ENCODE measurements at places on chromosomes 12 and 14.

DNA sequence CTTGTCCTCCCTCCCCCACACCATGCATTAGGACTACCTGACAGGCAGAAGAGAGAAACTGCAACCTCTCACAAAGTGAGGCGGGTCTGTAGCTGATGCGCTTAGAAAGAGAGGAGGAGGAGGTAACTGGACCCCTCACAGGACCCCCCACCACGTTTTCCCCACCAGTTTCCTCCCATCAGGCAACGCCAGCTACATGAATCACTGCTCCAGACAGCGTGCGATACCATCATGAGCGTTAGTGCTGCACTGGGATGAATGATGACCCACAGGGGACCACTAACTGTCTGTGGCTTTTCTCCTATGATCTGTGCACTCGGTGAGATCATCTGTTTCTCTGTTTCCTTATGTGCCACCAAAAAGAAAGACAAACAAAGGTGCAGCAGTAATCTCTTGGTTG is 77.7 kb downstream of the KCNK10 start:
- DNase-seq, result peak; percentile 3

DNA sequence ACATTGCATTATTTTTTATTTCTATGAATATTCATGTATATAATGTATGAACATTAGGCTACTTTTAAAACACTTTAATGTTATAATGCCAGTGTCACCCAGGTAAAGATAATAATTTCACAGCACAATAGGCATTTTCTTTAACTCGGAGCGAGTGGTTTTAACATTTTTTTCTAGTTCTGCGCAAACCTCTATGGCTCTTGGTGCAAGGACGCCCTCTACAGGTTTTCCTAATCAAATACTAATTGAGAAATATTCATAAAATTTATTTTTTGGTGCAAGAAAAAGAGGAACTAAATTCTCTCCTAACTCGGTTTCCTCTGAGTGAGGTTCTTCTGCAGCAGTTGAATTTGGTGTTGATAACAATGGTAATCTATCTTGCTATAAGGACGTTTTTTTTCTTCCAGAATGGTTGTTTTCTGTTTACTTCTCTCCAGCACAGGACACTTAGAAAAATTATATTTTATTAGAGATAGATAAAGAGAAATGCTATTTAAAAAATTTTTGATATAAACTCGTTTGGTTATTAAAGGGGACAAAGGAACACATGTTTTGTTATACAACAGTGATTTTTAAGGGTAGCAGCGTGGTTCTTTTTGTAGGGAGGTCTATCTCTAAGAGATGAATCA is 2.4 kb upstream of the WIF1 start:
- peak; percentile 19 for DNase-seq

DNA sequence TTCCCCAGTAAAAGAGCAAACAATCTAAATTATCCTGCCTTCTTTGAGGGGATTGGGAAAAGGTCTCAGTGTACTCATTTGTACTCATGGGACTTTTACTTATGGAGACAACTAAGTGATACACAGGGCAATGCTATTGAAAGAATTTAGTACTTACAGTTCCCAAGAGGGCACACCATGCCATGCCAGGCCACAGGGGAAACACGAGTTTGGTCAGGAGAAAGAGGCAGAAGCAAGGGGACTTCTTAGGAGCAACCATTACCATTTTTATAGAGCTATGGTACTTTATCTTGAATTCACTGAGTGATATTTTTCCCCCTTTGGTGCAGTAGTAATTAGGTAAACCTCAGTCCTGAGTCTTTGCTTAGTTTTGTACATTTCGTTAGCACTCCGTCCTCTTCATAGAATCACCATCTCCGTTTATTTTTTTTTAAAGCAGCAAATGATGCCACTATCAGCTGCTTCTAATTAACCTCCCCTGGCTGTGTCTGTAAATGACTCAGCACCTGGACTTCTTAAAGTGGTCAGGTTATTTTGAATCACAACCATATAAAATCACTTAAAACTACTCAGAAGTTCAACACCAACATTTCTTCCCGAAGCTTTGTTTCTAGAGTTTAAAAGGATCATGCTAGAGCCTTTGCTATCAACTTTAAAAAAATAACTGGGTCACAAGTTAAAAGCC is 5.9 kb upstream of the WASHC3 start:
- DNase-seq, result peak; percentile 38

GRCh38 chr12:31536672-31537071 is 54.3 kb downstream of the DENND5B start:
- DNase-seq, result no peak

DNA sequence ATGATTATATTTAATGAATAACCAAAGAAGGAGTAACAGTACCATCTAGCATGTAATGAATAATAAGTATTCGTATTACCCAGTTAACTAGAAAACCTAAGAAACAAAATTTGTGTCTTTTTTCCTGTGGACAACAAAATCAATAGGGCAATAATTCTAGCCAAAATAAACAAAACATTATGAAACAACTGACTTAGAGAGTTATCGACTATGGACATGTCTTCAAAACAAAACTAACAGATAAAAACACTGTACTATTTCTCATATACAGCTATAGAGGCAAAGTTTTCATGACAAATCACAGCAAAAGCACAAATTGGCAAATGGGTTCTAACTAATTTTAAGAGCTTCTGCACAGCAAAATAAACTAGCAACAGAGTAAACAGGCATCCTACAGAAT is 224.1 kb downstream of the ALX1 start:
- DNase-seq, result no peak

- no peak for DNase-seq
These were observed 26.2 kb downstream of the SUSD6 start for GRCh38 chr14:69637503-69638031.

DNA sequence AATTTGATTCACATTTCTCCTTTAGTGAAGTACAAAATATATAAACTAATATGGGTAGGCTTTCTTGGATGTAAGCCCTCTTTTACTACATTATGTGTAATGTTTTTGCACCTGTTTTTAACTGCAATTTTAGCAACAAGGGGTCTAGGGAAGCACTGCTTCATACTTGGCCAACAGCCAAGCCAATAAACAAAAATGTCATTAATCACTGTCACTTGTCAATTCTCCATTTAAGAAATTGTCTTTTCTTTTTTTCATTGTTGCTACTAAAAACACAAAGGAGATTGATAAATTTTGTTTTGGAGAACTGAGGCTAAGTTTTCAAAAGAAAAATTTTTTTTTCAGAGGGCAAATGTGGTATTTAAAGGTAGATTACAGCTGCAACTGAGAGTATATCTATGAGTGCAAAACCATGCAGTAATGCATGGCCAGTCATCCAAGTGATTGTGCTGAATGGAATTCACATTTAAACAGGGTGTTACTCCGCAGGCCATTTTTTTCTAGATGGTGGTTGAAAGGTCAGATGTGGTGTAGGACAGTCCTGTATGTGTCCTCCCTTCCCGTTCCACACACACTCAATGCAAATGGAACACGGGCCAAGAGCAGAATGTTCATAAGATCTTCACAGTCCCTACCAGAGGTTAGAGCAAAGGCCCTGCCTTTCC is 503.0 kb upstream of the LMO3 start:
- no peak for DNase-seq

DNA sequence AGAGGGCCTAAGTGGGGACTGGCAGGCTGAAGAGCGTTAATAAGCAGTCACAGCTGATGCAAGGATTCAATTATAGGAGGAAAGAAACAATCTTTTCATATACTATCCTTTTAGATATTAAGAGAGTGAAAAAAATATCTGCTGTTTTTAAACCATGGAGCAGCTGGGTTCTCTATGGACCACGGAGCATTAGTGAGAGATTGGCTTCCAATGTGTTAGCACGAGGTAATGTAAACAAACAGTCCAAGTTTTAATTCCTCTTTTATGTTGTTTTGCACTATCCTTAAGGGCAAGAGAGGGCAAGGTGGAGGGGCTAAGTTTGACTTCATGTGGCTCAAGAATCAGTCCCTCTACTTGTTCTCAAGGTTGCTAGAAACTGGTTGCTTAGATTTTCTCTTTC is 30.9 kb downstream of the CDKN1B start:
- DNase-seq, result no peak

GRCh38 chr12:79347866-79348265 is 342.9 kb downstream of the PAWR start:
- no peak for DNase-seq

GRCh38 chr12:101857043-101857558 is 20.3 kb upstream of the DRAM1 start:
- peak; percentile 94 for DNase-seq

DNA sequence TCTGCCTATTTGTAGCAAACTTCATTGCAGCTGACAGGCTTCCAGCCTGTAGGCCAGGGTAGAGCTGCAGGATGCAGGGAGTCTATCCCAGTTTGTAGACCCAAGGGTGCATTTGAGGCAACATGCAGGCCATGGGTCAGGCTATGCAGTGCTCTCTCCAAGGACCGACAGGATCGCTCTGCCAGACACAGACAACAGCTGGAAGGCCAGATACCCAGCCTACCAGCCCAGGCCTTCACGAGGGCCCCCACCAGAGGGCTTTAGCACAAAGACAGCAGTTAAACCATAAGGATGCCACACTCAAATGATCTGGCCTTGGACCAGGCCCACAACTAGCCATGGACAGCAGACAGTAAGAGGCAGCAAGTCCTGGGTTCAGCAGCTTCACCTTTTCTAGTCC is 10.3 kb downstream of the KCTD10 start:
- no peak for DNase-seq

GRCh38 chr14:63371033-63371432 is 52.3 kb upstream of the GPHB5 start:
- no peak for DNase-seq

DNA sequence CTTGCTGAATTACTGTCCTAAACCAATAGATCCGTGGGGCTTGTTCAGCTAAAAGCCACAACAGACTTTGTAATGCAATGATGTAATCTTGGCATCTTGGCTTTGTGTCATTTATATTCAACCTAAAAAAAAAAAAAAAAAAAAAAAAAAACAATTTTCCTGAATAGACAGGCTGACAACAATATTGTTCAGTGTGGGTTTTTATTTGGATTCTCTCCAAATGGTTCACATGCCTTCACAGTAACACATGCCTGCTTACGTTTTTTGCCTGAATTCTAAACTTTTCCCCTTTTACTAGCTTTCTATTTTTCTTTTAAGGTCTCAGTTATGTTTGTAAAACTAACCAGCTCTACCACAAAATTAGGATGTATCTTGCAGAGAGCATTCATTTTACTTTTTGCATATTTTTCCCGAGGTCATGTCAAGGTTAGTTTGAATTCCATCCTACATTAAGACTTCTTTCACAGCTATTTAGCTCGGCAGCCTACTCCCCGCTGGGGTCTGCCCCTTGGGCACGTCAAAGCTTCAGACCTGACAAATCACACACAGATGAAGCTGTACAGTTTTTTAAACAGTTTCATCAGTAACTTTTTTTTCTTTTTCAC is 213.7 kb upstream of the NPAS3 start:
- peak; percentile 54 for DNase-seq

GRCh38 chr12:66860752-66861750 is 182.2 kb upstream of the GRIP1 start:
- DNase-seq, result peak; percentile 27

DNA sequence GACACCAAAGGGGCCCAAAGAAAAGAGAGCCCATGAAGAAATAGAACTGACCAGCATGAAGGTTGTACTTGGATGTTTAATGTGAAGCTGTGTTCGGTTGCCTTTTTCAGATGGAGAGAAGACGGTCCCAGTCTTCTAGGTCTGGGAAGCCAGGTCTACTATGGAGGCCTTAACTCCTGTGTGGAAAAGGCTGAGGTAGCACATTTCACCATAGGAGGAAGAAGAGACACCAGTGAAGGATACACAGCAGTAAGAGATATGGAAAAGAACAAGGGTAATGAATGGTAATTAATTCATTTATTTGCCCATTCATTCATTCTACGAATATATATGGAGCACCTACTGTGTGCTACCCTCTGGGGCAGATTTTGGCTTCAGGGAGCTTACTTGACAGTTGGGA is 151.6 kb upstream of the PLEKHG7 start:
- DNase-seq, result no peak

DNA sequence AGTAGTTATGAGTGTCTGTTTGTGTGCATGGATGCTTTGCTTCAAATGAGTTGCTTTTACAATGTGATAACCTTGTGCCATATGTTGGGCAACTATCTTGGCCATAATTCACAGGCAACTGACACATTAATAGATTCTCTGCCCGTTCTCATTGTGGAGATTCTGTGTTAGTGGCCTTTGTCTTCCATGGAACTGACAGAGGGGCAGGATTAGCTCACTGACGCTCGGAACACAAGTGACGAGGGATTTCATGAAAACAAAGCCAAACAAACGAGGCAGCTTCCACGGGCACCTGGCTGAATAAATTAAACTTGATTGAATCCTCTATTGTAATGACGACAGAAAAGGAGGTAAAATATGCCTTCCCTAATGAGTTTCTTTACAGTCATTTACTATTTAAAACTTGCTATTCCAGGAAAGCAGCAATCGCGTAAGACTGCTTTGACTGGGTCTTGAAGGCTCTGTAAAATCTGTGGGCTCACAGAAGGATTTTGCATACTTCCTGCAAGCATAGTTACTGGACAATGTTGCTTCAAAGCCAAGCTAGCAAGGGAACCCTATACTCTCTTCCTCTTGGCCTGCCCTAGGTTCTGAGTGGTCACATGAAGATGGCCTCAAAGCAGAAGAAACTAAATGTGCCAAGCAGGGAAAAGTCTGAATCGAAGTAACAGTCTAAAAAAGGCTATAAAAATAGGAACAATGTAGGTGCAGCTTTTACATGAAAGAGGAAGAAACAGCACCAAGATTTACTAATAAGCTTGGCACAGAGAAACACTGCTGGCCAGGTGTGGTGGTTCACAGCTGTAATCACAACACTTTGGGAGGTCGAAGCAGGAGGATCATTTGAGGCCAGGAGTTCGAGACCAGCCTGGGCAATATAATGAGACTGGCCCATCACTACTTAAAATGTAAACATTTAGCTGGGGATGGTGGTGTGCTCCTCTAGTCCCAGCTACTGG is 28.1 kb upstream of the SINHCAF start:
- no peak for DNase-seq
